Fibroblast of skin of abdomen (primary cell): ENCODE measurements at places on chromosomes 11 and 22.
A peak's percentile ranks its signal among the peaks of the same experiment; 100 is the strongest.

DNA sequence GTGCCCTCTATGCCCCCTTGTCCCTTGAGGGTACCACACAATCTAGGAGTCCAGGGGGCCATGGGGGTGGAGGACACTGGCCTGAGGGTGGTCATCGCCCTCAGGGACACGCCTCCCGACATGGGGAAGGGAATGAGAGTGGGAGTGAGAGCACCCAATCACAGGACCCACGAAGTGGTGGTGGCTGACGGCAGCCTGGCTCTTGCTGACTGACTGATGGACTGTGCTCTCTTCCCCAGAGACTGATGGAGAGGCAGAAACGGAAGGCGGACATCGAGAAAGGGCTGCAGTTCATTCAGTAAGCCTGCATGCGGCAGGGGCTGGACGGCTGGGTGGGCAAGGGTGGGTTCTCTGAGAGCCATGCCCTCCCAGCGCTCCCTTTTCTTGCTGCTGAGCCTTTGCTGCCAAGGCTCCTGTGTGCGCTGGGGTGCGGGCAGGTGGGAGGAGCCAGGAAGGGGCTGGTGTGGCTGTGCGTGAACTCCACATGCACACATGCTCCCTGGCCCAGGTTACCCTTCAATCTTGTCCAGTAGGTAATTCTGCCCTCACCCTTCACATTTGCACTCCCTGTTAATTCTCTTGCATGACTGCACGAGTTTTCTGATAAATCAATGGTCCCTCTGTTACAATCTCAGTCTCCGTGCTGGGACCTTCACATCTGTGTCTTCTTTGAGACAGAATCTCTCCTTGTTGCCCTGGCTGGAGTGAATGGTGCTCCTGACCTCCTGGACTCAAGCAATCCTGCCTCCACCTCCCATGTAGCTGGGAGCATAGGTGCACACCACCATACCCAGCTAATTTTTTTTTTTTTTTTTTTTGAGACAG lies 19.3 kb downstream of the ZC3H7B start:
- no peak for DNase-seq

GRCh38 chr11:69111624-69112542 lies 43.9 kb upstream of the SMIM38 start:
- no peak for DNase-seq

GRCh38 chr22:46934746-46935491 lies 172.5 kb downstream of the TBC1D22A start:
- peak; percentile 92 for DNase-seq

- no peak for DNase-seq
Measured at GRCh38 chr11:6006395-6006794, 351 bp downstream of the OR56A4 start.

DNA sequence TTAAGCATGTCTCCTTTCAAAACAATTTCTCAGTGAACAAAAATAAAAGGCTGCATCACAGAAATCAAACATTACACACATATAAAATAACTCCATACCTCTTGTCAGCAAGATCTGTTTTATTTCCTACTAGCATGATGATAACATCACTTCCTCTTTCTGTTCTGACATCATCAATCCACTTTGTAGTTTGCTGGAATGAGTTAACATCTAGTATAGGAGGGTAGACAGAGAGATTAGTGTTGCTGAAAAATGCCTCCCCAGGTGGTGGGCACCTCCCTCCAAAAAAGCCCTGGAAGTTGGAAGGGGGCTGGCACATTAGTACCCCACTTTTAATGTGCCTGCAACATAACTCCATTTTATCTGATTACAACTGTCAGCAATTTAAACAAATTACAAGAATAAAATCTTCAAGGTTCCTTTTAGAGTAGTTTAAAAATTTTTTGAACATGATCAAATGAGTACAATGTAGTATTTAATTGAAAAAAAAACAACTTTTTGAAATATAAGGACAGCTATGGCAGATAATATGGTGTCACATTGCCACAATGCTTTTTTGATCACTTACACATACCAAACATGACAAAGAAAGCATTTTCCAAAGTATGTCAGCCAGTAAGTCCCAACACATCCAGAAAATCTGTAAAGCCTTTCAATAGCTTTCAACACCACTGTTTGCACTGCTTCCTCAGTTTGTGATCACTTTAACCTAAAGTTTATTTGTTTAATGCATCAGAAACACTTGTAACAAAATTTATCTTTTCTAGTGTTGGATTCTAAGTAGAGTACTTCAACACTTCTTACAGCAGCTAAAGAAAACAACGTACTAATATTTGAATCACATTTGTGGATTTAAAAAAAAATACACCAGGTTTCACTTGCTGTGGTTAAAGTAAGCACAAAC lies 44.5 kb downstream of the RAB6A start:
- no peak for DNase-seq

- no peak for DNase-seq
Measured at GRCh38 chr22:20810645-20811044, 36.7 kb downstream of the SERPIND1 start.

DNA sequence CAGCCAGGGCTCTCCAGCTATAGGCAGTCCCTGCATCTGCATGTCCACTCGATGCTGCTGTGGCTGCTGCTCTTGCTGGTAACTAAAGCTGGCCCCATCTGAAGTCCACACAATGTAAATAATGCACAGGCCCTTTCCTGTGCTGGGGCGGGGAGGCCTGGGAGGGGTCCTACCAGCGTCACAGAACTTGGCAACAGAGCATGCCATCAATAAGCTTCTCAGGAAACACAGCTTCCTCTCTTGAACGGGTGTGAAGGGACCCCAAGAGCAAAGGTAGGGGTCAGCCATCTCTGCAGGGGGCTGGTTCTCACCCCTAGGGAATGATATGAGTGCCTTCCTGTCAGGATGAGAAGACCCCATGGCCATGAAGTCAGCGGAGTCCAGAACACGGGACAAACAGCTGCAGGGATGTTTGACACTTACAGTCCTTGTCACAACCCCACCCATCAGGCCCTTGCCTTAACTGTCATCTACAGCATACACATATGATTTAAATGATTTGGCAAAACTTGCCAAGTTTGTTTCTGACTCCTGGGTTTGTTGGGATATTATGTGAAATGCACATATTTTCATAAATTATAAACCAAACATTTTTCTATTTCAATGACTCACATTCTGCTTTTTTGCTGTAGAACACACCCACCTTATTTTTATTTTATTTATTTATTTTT lies 39.1 kb upstream of the LYVE1 start:
- no peak for DNase-seq

DNA sequence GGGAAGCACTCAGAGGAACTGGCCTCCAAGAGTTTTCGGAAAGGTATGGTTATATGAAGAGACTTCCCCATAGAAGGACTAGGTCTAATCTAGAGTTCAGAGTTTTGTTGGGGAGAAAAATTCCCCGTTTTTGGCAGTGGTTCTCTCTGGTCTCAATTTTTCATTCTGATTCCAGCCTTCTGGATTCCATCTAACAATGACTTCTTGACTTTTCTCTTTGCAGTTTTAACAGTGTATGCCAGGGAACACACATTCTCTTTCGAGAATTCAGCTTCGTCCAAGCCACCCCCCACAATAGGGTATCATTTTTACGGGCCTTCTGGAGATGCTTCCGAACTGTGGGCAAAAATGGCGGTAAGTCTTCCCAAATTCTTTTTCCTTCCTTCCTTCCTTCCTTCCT lies 115.6 kb downstream of the CSTPP1 start:
- DNase-seq: no peak

GRCh38 chr22:39773503-39773902 lies 120.1 kb downstream of the ENTHD1 start:
- DNase-seq: no peak

DNA sequence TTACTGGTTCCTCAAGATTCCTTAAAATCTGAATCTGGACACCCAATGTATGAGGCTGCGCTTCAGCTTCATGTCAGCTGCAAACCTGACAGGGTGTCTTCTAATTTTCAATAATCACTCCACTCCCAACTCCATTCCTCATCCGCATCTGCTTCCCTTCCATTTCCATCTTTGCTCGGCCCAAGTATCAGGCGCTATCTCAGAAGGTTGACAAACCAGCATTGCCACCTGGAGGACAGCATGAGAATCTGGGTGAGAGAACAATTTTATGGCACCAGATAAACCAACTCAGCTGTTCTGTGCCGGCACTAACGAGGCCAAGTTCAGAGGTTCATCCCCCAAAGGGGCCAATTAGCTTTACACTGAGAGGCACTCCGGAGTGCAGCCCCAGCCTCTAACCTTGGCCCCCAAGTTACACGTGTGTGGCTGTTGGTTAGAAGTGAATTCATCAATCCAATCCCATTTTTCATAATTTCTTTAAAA lies 79.1 kb upstream of the LMO2 start:
- DNase-seq: peak; percentile 64

GRCh38 chr22:23267226-23268043 lies 87.1 kb downstream of the BCR start:
- no peak for DNase-seq

GRCh38 chr11:58286249-58286648 lies 18.2 kb upstream of the OR10W1 start:
- DNase-seq: peak; percentile 8

DNA sequence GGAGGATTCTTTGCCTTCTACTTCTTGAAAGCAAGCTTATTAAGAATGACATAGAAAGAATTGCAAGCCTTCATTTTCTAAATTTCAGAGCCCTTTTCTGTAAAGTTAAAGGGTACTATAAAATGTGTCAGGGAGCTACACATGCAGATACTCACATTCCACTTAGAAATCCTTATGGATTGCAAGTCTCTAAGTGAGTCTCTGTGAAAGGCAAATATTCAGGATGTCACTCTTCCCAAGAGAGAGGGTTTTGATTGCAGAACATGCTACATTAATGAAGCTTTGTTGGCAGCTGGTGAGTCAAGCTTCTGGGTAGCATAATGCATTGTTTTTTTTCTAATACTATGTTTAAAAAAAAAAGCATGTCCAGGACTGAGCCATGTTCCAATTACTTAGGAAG lies 369.2 kb downstream of the DCDC1 start:
- DNase-seq: no peak

DNA sequence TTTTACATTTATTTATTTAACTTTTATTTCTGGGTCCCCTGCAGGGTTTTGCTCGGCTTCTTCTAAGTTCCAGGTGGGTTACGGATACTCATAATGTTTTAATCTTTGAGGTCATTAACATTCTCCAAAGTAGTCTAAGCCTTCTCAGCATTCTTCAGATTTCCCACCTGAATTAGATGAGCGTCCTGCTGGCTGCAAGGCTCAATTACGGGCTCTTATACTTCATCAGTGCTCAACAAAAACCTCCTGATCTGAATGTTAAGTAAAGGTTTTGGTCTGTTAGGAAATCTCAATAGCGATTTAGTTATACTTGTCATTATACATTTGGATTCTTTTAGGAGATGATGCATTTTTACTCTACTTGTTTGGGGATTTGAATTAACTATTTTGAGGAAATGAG lies 27.3 kb upstream of the NFRKB start:
- no peak for DNase-seq

- DNase-seq: peak; percentile 30
Measured at GRCh38 chr11:12629601-12630313, 44.5 kb upstream of the TEAD1 start.

- no peak for DNase-seq
Measured at GRCh38 chr22:37334859-37335805, 52.8 kb downstream of the CYTH4 start.

- peak; percentile 49 for DNase-seq
Measured at GRCh38 chr22:19497245-19497644, 17.5 kb downstream of the CDC45 start.

DNA sequence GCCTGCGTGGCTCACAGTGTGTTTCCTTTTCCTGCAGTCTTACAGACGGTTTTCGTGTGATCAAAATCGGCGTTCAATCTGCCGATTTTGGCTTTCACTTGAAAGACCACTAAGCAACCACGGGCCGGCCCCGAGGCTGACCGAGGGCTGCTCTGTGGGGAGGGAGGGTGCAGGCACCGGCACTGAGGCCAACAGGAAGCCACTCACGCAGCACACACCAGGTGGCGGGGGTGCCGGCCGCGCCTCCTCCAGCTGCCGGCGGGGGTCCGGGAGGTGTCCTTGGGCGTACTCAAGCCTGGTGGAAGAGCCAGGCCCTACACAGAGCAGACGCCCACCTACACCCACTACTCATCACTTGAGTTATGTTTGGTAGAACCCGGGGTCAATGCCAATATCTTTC lies 14.3 kb downstream of the TOLLIP start:
- no peak for DNase-seq

- DNase-seq: no peak
Measured at GRCh38 chr22:37922191-37922590, 16.1 kb downstream of the MICALL1 start.

DNA sequence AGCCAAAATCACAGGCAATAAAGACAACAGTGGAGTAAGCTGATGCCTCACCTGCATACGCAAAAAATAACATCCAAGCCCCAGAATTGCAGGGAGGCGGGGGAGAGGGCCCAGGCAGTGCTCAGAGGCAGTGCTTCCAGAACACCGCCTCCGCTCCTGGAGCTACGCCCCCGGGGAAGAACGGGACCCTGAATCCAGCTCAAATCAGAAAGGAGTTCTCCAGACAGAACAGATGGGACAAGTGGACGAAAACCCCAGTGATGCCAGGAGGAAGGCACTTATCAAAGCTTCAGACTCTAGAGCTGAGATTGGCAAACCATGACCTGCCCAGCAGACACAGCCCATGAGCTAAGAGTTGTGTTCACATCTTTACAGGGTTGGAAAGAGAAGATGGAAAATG lies 683.9 kb downstream of the TBC1D22A start:
- DNase-seq: no peak

DNA sequence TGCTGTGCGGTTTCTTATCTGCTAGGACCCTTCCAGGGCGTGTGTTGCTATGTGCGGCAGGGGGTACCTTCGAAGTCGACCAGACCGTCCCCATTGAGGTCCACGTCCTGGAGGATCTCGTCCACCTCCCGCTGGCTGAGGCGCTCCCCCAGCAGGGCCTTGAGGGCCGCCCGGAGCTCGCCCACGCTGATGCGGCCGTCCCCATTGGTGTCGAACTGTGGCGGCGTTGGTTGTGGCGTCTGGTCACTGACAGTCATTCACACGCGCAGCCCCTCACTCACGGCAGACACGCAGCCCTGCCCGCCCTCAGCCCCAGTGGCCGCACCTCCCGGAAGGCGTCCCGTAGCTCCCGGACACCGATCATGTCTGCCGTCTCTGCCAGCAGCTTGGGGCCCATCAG lies 3.5 kb downstream of the CABP2 start:
- DNase-seq: no peak

GRCh38 chr11:36452236-36452940 lies 57.7 kb downstream of the TRAF6 start:
- DNase-seq: peak; percentile 44

- DNase-seq: peak; percentile 18
Measured at GRCh38 chr11:111063726-111064517, 181.6 kb upstream of the POU2AF2 start.

- DNase-seq: no peak
Measured at GRCh38 chr11:58845386-58845785, 882 bp upstream of the GLYATL2 start.
